Eye (tissue), 1 donor: ENCODE measurements at places on chromosomes 16 and 17.

- DNase-seq = no peak
These were observed 141.6 kb downstream of the PRKCA start for GRCh38 chr17:66444031-66444430.

DNA sequence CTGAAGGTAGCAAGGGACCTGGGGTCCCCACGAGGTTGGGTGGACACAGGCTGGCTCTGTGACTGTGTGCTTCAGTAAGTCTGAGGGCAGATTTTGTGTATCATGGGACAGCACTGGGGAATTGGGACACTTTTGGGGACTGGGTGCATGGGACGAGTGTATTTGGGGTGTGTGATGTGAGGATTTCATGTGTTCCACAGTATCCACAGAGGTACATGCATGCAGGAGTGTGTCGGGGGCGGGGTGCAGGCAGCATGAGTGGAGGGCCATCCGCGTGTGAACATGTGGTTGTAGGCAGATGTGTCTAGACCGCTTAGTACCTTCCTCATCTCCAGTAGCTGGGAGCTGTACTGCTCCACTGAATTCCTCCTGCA, 1.1 kb upstream of the DLX3 start:
- DNase-seq = no peak

DNA sequence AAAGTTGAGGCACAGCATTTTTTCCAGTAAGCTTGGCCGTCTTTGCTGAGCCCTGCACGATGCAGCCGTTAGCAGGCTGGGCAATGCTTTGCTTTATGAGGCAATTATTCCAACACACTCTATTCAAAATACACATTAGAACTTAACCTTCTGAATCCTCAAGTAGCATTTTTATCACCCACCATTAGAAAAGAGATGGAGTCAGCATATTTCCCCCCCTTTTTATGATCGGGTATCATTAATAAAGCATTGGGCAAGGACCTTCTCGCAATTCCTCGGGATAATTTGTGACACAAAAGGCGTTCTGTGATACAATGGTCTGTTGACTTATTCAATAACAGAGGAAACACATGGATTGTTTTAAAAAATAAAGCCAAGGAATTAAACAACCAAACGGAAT, 374.5 kb upstream of the RBFOX1 start:
- no peak for DNase-seq

GRCh38 chr16:17265154-17265553, 205.6 kb downstream of the XYLT1 start:
- DNase-seq = no peak

- DNase-seq = no peak
These were observed 1.7 kb upstream of the NPIPB7 start for GRCh38 chr16:28473714-28474265.

- no peak for DNase-seq
These were observed 13.6 kb upstream of the EEF2K start for GRCh38 chr16:22192261-22193062.

- no peak for DNase-seq
These were observed 32.7 kb downstream of the ITGB3 start for GRCh38 chr17:47286198-47286914.

GRCh38 chr16:10362077-10362863, 23.6 kb upstream of the ATF7IP2 start:
- no peak for DNase-seq

DNA sequence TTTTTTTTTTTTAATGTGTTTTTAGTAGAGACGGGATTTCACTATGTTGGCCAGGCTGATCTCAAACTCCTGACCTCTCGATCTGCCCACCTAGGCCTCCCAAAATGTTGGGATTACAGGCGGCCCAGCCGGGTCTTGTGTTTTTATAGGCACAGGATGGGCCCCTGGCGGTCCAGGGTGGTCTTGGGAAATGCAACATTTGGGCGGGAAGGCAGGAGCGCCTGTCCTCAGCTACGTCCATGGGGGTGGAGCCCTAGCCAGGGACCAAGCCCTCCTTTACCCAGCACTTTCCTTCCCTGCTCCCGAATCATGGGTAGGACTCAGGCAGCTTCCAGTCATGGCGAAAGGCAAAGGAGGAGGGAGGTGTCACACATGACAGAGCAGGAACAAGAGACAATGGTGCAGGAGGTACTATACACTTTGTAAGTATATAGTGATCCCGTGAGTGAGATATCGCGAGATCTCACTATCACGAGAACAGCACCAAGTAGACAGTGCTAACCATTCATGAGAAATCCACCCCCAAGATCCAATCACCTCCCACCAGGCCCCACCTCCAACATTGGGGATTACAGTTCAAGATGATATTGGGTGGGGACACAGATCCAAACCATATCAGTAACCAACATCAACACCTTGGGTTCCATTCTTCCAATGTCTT, 226.7 kb upstream of the WSCD1 start:
- DNase-seq = no peak

DNA sequence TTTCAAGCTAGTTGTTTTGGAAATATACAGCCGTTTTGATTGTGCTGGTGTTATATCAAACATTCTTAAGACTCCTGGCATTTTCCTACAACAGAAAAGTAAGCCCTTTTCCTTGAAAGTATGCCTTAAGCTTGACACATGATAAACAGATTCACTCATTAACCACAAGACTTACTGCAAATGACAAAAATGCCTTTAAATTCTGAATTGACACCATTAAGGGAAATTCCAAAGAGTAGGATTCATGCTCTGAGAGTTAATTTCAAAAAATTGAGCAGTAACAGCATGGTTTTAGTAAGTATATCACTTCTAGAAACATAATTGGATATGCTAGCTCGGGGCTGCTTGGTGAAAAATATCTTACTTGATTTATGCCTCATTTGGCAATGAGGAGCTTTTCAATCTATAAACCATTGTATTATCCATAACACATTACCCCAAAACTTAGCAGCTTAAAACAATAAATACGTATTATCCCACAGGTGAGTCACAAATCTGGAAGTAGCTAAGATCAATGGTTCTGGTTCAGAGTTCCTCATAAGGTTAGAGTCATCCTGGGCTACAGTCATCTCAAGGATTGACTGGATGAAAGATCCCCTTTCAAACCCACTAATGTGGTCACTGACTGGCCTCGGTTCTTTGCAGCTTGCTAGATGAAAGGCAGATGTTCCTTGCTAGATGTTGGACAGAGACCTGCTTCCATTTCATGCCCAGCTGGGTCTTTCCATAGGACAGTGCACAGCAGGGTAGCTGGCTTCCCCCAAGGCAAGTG, 8.2 kb upstream of the PHAF1 start:
- no peak for DNase-seq

GRCh38 chr17:1638624-1639300, 6.8 kb downstream of the SCARF1 start:
- DNase-seq = no peak

DNA sequence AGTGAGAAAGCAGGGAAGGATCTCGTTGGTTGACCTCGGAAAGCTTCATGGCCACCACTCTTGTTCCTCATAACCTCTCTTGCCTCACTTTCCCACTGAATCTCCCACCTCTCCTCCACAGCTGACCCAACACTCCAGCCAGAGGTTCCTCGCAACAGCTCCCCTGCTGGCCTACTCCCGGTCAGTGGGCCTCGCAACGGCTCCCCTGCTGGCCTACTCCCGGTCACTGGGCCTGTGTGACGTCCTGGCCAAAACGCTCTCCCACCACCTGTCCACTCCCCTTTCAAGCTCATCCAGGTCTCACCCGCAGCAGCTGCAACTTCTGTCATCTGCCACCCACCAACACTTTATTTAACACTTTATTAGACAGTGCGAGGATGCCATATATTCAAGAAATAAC, 149.1 kb downstream of the VPS53 start:
- DNase-seq = no peak

DNA sequence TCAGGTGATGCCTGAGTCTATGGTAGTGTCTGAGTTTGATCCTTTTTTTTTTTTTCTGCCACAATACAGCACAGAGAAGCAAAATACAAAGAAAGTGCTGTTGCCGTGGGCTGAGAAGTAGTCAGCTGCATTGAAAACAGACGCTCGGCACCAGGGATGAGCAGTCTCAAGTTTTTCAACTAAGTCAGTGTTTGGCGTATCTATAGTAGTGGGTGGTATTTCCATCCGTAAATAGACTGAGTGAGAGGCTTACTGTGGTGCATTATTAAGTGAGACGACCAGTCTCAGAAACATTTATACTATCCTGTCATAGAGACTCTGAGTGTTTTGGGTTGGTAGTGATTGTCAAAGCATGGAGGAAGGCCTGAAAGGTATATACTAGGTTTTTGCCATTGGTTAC, 221.3 kb downstream of the SNX29 start:
- DNase-seq = no peak

GRCh38 chr16:81799138-81799504, 20.0 kb downstream of the PLCG2 start:
- no peak for DNase-seq

GRCh38 chr16:57826706-57827625, 24.7 kb upstream of the KIFC3 start:
- DNase-seq = peak; percentile 38

GRCh38 chr16:79661578-79661977, 61.0 kb upstream of the MAF start:
- DNase-seq = no peak

- peak; percentile 29 for DNase-seq
These were observed 56.0 kb downstream of the TNFRSF13B start for GRCh38 chr17:16915752-16916556.

GRCh38 chr17:70905796-70906195, 736.5 kb downstream of the KCNJ2 start:
- peak; percentile 12 for DNase-seq

DNA sequence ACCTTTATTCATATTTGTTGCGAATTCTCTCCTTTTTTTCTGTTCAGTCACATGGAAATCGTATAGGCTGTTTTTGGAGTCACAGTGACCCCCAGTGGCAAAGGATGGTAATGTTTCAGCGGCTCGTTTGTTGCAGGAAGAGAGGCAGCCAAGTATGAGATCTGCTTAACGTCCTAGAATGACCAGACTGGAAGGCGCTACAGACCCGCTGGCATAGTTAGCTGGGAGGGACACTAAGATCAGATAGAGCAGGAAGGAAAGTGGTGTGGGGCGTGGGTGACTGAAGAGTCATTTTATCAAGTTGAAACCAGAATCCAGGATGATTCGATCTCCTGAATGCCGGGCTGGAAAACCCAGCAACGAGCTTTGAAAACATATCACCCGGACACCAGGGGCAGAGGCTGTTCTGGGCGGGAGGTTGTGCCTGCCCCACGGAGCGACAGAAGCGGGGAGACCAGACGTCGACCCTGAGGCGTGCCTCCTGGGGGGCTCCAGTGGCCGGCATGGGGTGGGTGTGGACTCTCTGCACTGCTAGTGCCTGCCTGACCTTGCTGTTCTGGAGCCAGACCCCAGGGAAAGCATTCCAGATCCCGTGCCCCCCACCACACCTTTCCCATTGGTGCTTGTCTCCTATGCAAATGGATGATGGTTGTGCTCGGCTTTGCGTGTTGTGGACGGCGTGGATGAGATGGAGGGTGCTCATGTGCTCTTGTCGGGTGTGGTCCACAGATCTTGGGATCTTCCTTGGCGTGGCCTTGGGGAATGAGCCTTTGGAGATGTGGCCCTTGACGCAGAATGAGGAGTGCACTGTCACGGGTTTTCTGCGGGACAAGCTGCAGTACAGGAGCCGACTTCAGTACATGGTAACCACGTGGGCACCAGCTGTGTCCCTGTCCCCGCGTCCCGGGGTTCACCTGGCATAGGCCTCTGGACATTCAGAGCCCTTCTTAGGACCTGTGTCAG, 7.7 kb downstream of the IL34 start:
- DNase-seq = peak; percentile 98

DNA sequence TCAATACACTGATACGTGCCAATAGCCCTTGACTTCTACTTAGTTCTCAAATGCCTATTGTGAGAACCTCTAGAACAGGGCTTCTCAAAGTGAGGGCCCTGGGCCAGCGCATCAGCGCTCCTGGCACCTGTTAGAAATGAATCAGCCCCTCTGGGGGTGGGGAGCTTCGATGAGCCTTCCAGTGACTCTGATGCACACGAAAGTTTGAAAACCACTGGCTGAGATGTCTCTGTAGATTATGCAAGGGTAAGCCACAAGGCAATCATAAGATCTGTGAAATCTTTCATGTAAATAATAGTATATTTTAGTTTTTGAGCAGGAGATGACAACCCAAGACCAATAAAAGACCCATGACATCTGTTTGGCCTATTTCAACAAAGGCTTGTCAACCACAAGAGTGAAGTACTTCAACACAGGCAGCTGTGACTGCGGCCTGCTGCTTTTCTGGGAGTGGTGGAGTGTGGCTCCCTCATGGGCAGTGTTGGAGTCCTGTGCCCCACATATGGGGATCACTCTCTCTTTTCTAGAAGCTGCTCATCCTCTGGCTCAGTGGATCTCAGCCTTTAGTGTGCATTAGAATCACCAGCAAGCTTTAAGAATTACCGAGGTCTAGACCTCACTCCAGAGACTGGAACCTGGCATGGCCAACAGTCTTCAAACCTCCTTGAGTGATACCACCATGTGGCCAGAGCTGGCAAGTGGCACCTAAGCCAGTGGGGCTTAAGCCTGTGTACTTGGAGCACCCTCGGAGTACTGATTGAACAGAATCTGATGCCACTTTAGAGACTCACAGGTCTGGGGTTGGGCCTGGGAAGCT, 5.8 kb downstream of the MTHFSD start:
- no peak for DNase-seq

DNA sequence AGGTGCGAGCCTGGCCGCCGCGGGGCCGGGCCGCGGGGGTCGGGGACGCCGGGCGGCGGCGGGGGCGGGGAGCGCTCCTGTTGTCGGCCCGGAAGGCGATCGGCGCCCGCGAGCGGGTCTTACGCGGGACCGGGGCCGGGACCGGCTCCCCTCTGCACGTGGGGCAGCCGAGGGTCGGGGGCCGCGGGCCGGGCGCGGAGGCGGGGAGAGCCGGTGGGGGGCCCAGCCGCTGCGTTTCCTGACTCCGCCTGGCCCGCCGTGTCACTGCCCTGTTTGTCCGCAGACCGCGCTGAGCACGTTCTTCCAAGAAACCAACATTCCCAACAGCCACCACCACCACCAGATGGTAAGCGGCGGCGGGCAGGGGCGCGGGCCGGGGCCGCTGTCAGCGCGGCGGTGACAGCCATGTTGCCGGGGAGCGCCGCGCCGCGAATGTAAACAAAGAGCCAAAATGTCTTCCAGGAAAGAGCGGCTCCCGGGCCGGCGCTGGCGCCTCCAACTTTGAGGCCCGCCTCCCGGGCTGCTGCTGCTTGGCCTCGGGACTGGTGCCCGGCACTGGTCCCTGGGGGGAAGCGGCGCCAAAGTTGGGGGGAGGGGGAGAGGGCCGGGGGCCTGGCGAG, 586 bp downstream of the UBALD2 start:
- DNase-seq = peak; percentile 75

DNA sequence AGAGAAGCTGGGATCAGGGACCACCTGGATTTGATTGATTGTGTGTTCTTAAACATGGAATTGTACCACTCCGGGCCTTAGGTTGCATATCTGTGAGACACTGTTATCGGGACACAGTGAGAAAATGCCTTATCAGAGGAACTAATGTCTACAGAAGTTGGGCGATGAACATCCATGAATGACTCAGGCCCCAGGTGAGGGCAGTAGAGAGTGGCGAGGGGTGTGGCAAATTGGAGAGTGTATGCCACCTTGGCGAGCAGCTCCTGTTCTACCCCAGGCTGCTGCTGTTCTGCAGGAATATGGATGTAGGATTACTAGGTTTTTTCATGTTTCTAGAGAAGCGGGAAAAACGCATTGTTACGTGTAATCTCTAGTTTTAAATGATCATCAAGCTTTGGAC, 38.8 kb downstream of the CLEC16A start:
- DNase-seq = no peak

- no peak for DNase-seq
These were observed 356.6 kb upstream of the XYLT1 start for GRCh38 chr16:17827313-17827712.
